ENCODE measurements at places on chromosomes 1 and 21.

GRCh38 chr1:29709704-29710280 is 473.5 kb downstream of the PTPRU start:
- DNase-seq = no peak

GRCh38 chr21:42302794-42303193 is 12.4 kb downstream of the TFF3 start:
- no peak for DNase-seq

DNA sequence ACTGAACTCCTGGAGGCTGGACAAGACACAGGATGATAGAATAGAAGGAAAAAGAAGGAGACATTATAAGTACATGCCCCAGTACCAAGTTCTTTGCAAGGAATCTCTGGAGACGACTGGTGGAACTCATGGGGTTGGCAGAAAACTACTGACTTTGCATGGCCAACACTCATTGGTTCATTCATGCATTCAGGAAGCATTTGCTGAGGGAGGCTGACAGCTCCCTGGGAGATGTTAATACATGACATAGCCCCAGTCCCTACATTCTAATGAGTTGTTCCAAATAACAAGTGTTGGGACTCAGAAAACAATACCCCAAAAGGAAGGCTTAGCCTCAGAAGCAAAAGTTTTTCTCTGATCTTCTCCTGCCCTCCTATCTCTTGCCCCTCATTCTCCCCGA is 172.8 kb upstream of the IRF2BP2 start:
- no peak for DNase-seq

- DNase-seq = no peak
These were observed 77.4 kb downstream of the EIF4G3 start for GRCh38 chr1:21099034-21099868.

- no peak for DNase-seq
These were observed 486.3 kb downstream of the NEGR1 start for GRCh38 chr1:71796006-71796405.

- DNase-seq = no peak
These were observed 146.5 kb upstream of the LYPLAL1 start for GRCh38 chr1:219027146-219027673.

DNA sequence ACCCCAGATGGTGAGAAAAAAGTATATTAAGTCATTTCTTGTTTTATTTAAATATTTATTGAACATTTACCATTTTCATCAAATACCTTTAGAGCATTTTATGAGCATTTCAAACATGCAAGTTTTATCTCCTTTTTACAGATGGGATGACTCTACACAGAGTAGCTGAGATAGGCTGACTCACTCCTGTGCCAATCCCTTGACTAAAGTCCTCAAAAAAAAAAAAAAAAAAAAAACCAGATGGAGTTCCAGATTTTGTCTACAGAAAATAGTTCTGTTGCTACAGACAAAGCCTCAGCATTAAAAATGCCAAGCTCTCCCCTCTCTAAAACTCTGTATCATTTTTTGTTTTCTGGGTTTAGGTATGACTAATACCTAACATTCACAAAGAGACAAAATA is 303.0 kb upstream of the PLD5 start:
- no peak for DNase-seq

DNA sequence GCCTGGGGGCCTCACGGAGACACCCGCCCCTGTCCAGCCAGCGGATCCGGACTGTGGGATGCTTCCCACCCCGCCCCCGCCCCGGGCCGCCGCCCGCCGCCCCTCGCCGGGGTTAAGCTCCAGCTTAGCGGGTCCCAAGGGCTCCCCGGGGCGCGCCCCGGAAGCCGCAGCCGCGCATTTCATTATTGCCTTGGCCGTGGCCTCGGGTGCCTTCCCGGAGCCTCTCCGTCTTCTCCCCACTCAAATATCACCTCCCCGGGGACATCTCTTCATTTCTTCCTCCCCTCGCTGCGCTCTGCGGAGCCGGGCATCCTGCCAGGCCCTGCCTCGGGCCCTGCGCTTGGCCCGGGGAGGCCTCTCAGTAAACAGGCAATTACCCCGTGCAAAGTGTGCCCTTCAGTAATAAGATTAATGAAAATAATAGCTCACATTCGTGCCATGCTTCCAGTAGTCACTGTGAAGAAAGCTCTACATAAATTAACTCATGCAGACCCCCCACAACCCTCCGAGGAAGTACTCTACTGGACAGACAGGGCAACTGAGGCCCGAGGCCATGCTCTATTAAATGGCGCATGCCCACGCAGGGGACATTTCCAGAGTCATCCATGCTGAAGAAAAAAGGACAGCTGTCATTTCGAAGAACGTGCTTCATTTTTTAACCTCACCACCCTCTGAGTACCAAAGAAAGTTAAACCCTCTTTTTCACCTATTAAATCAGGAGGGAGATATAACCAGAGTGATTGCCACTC is 49.9 kb upstream of the LAPTM5 start:
- no peak for DNase-seq

- DNase-seq = no peak
These were observed 143.0 kb downstream of the DNM3 start for GRCh38 chr1:171984262-171984661.

GRCh38 chr1:183390561-183390960 is 27.6 kb downstream of the NMNAT2 start:
- no peak for DNase-seq

DNA sequence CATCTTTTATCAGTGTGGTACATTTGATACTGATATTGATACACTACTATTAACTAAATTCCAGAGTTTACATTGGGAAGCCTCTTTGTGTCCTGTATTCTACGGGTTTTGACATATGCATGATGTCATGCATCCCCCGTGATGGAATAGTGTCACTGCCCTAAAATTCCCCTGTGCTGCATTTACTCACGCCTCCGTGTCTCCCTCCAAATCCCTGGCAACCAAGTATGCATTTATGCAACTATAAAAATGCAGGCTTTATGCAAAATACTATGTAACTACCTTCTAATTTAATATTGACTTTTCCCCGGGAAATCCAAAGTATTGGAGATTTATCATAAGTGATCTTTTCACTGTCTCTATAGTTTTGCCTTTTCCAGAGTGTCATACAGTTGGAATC is 453.7 kb upstream of the RUNX1 start:
- DNase-seq = no peak

DNA sequence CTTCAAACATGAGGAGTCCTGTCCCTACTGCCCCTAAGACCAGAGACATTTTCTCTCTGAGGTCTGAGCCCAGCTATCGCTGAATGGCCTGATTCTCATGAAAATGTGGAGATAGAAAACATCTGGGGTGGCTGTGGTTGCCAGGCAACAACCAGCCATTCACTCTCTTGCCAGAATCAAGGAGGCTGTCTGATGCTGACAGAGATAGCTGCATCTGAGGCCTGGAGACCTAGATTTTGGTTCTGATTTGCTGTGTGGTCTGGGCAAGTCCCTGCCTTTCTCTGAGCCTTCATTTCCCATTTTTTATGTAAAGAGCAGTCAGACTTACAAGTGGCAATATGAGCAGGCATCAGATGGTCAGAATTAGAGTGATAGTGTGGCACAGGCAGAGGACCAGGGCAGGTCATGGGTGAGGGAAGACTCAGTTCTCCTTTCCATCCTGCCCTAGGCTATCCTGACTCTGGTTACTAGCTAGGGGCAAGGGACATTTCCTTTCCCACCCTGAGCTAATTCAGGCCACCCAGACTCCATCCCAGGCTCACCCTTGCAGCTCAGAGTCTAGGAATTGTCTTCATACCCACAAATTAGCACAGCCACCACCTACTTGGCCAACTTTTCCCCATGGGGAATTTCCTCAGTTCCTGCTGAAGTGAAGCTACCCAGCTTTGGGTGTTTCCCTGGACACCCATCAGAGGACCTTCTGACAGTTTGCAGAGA is 20.0 kb upstream of the RNF19B start:
- DNase-seq = no peak

DNA sequence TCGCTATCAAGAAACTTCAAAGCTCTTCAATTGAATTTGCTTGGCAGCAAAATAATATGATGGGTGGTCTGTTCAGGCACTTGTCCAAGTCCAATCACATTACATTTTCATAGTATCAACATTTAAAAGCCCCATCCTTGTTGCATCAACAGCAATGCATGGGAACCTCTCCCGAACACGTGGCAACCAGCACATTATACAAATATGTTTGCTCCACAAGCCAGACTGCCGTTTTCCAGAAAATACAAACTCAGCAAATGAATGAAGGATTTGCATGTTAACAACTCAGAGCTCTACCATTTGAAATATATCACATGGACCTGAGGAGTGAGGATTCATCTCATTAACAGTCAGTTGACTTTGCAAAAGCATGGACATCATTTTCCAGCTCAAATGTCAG is 20.0 kb upstream of the LYPLAL1 start:
- DNase-seq = no peak

GRCh38 chr1:91795591-91796389 is 90.2 kb downstream of the TGFBR3 start:
- no peak for DNase-seq

DNA sequence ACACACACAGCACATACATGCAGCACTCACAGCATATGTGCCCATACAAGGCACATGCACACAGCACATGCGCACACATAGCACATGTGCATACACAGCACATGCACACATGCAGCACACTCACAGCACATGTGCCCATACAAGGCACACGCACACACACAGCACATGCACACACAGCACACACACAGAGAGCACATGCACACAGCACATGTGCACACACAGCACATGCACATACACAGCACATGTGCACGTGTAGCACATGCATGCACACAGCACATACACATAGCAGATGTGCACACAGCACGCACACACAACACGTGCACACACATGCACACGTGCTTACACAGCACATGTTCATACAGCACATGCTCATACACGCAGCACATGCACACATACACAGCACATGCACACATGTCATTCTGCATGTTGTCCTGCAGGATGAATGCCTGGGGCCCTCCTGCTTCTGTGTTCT is 48.1 kb downstream of the PCNT start:
- no peak for DNase-seq

DNA sequence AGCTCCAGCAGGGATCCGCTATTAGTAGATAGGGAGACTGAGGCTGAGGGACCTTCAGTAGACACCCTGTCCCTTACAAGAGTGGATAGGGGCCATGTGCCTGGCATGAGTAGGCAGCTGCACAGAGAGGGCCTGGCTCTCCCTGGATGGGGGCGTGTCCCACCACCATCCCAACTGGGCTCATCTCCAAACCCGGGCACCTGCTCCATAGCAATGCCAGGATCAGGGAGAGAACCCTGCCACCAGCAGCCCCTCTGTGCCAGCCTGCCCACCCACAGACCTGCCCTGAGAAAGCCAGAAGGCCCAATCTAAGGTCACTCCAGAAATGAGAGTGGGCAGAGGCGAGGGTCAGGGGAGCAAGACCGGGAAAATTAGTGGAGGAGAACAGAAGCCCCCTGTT is 121.3 kb downstream of the GRIK3 start:
- DNase-seq = no peak

GRCh38 chr1:244821134-244821533 is 14.3 kb upstream of the COX20 start:
- DNase-seq = no peak

DNA sequence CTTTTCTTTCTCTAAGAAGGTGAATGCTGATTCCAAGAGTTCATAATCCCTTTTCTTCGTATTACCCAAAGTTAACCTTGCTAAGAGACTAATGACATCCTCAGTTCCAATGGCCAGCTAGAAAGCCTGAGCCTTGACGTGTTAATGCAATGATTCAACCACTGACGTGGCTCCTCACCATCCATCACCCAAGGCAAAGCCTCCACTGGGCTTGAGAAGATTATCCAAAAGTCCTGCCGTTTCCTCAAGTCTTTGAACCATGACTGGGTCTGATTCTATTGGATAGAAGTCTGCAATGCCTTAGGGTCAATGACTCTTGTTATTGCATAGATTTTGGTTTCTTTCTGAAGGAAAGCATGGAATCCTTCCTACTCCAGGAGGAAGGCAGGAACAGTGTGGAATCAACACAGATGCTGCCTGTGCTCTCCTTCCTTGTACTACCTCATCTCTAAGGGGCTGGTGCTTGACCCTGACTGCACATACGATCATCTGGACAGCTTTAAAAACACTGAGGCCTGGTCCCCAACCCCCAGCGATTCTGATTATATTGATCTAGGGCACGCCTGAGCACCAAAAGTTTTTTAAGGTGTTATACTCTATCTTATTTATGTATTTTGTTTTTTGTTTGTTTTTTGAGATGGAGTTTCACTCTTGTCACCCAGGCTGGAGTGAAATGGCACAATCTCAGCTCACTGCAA is 69.3 kb upstream of the ANGPTL1 start:
- no peak for DNase-seq

GRCh38 chr1:47440599-47441081 is 2.8 kb downstream of the FOXD2 start:
- DNase-seq = no peak

DNA sequence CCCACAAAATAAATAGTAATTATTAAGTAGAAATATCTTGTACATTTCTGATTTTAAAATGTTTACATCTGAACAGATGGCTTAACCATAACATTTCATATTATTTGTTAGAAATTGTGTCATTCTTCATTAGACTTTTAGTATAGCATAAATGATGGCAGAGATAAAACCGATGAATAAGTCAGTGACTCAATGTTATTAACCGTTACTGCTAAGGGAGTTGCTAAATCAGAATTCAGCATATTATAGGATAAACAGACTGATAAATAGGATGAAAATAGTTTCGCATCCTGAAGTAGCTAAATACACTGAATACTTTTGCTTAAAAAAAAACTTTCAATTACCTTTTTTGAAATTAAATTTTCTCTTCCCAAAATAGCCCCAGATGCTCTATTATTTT is 610.6 kb upstream of the ZP4 start:
- no peak for DNase-seq

GRCh38 chr1:107843989-107844388 is 121.0 kb downstream of the VAV3 start:
- no peak for DNase-seq

DNA sequence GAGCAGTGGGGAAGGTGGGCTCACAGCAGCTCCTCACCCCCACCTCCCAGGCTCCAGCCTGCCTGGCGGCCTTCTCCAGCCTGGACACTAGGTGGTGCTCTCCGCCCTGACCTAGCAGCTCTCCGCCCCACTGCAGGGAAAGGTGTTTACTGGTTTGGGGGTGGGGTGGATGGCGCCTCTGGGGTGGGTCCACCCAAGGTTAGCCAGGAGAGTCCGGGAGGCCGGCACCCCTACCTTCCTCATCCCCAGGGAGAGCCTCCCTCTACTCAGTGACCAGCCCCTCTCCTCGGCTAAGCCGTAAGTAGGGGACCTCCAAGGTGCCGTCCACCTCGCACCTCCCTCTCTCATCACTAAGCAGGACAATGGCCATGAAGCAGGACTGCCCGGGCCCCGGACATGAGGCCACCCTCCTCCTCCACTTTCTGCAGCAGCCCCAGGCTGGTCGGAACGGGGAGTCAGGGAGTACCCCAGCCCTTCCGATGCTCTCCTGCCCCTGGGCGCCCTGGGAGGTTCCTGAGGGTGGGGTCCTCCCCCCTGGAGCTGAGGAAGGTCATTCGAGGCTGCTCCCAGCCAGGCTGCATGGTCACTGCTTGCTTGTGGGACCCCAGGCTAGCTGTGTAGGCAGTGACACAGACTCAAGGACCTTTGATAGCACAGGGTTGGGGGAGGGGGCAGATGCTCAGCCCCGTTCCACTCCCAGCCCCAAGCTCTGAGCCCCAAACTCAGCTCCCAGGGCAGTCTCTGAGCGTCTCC is 101.4 kb upstream of the VAMP3 start:
- peak; percentile 28 for DNase-seq

- DNase-seq = no peak
These were observed 60.3 kb downstream of the FH start for GRCh38 chr1:241459186-241459802.

GRCh38 chr1:8665833-8666232 is 151.6 kb downstream of the RERE start:
- DNase-seq = no peak
